ENCODE measurements at places on chromosomes 6 and 20.

DNA sequence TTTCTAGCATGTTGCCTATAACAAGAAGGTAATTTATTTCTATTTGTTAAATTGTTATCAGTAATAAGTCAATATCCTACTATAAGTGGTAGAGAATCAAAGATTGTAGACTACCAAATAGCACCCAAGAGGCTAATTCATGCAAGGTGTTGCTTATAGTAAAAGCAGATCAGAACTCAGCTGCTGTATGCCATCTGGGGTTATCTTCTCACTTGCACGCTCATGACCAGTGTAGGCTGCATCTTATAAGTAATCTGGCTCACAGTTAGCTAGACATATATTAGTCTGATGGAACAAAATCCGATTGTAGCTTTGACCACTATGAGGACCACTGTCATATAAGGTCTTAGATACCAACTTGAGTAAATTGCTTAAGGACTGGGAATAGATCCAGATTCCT, 17.0 kb downstream of the TOP1 start:
- no peak for DNase-seq

DNA sequence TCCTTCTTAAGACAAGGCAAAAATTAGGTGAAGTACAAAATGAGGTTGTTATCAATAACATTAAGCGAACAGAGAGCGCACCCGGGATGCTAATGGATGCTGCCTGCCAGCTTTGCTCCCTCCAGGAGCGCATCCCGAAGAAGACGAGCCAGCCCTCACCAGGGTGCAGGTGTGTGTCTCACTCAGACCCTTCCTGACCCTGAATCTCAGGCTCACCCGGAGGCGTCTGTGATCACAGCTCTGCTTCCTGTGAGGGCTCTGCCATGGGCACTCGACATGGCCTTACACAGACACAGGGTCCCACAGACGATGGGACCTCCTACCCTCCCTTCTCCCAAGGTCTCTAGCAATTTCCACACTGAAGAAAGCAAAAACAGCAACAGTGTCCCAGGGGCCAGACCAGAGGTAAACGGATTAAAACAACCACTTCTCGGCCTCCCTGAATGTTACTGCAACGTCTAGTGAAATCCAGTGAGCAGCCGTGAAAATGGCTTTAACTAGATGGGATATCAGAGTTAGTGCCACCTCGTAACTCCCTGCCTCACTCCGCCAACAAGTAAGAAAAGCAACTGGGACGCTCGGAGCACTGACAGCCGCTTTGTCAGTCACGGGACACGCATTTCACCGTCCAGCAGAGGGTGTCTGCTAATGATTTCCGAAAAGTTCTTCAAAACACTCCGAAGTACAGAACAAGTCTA, 11.7 kb downstream of the ZBTB46 start:
- no peak for DNase-seq

- DNase-seq, result no peak
These were observed 301.9 kb upstream of the SGK1 start for GRCh38 chr6:134619789-134620188.

- DNase-seq, result no peak
These were observed 315.4 kb upstream of the CDYL start for GRCh38 chr6:4460586-4461475.

GRCh38 chr6:153790876-153791473, 248.1 kb upstream of the OPRM1 start:
- no peak for DNase-seq

DNA sequence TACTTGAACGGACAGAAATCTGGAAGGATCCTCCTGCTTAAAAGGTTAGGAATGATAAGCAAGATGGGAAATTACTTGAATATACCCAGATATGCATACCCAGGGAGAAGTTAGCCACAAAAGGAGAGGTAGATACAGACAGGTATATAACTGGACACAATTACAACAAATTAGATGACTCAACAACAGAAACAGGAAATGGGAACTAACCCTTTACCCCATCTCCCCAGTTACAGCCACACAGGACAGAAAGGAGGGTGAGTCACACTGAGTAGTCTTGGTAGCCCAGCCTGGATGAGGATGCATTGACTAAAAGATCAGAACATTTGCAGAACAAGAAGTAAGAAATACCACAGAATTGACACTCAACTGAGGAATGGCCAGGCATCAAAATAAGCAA, 61.2 kb downstream of the C6orf52 start:
- DNase-seq, result no peak

GRCh38 chr6:100426241-100426640, 38.5 kb downstream of the SIM1 start:
- DNase-seq, result no peak

GRCh38 chr6:116515141-116515540, 3.7 kb downstream of the CALHM5 start:
- no peak for DNase-seq

DNA sequence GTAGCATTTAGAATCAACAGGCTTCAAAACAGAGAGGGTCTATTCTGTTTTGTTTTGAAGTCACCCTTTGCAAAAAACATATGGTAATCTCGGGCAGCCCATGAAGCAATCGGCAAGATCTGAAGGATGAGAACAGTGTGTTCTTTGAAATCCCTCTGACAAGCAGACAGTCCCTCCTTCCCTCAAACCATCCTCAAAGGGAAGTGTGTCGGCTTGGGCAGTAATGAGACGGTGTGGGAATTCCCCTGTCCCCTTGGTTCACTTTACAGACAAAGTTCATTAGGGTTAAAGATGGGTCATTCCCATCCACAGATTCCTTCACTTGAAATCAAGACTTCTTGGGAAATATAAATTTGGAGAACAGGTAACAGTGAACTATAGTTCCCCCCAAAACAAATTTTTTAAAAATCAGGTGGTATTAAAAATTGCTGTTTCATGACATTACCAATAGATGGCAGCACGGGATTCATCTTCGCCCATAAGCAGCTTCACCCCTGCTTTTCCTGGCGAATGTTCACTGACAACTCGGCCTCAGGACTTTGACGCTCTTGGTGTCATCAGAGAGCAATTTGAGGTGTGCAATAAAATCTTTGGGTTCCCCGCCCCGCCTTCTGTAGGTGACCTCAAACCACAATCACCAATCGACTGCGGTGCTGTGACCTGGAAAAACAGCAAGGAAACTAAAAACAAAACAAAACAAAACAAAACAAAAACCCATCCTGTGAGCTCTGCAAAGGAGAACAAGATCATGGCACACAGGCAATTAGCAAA, 159.3 kb upstream of the TNFAIP3 start:
- DNase-seq, result peak; percentile 36

DNA sequence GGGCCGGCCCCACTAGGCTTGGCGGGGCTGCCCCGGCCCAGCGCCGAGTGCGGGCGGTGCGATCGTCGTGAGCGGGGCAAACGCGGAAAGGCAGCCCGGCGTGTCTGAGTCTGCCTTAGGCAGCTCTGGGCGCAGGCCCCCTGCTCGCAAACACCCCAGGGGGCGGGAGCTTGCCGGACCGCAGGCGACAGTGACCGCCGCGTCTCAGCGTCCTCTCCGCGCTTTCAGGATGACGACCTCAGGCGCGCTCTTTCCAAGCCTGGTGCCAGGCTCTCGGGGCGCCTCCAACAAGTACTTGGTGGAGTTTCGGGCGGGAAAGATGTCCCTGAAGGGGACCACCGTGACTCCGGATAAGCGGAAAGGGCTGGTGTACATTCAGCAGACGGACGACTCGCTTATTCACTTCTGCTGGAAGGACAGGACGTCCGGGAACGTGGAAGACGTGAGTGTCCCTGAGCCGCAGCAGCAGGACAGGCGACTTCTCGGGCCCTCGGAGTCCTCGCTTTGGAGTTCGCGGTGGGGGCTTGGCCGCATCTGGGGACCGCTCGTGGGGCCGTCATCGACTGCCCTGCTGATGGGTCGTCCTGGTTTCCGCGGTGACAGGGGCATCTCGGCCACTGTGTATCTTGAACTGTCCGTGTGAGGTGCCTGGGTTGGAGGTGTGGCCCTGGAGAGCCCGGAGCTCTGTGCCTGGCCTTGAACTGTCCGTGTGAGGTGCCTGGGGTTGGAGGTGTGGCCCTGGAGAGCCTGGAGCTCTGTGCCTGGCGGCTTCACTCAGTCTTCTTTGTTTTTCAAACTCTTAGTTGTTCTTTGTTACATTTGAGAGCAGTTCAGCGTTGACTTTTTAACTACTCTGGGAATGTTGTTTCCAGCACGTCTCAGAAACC, 786 bp downstream of the ADRM1 start:
- no peak for DNase-seq

DNA sequence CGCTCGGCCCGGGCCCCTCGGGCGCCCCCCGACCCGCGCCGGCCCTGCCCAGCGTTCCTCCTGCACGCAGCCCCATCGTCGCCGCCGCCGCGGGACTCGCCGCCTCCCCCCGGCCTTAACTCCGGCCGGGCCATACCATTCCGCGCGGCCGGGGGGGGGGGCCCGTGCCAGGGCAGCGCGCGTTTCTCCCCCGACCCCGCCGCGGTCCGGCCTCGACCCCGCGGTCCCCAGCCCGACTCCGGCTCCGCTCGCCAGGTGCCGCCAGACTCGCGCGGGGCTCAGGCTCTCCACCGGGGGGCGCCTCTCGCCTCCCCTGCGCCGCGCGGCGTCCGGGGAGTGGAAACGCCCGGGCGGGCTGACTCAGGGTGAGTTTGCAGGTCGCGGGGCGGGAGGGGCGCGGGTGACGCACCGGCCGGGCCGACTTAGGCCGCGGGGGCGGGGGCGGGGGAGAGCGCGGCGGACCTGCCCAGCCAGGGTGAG, at the start of gene SRXN1:
Gene SRXN1, minus strand, starts transcription at position 91 of the 480 bp plus-strand sequence. Its CDS starts 15 bp downstream, at position 76.
- DNase-seq, result peak; percentile 12

DNA sequence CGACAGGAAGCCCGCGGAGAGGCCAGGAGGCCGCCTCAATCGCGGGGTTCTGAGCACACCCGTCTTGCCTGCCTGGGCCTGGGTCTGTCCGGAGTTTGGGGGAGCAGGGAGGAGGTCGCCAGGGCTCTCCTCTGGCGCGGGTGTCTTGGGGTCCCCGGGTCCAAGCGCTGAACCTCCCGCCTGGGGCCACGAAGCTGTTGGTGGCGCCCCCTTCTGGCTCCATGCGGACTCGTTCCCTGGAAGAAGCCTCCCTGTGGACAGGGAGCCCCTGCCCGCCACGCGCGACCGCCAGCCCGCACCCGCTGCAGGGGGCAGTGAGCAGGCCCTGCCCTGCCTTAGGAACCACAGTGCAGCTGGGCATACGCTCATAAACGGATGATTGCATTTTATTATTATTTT, 44.7 kb downstream of the MCUR1 start:
- no peak for DNase-seq

DNA sequence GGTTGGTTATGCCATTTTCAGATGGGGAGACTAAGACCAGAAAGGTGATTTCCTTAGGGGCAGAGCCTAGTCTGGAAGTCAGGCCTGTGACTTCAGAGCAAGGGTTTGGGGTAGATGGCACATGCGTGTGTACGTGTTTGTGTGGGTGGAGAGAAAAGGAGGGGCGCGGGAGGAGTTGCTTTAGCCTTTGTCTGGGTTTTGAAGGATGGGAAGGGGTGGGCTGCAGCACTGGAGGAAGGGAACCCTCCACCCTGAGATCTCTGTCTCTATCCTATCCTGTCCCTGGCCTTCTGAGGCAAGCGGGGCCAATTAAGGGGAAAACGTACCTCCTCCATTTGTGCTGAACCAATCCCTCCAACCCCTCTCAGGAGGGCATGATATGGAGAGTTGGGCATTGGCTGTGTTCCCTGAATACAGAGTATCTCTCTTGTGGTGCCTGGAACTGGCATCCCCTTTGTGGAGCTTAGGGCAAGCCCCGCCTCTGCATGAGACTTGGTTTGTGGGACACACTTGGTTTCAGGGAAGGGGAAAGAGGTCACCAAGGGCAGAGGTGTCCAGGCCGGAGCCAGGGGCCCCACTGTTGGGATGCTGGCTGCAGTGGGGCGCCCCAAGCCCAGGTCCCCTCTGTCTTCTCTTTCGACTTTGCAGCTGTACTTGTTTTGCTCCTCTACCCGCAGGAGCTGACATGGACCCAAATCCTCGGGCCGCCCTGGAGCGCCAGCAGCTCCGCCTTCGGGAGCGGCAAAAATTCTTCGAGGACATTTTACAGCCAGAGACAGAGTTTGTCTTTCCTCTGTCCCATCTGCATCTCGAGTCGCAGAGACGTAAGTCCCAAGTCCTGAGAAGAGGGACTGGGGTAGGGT, at the start of gene DBNDD2:
Gene DBNDD2, plus strand, starts transcription at position 507 of the 863 bp plus-strand sequence. Its CDS starts 179 bp downstream, at position 686.
- no peak for DNase-seq

GRCh38 chr6:138275976-138276375, 57.7 kb upstream of the PBOV1 start:
- no peak for DNase-seq

GRCh38 chr20:675033-675452, 559 bp downstream of the SCRT2 start:
- DNase-seq, result no peak

Data from NCI-H1694 (cell line).